Activated CD8-positive, alpha-beta memory T cell treated with anti-CD3 and anti-CD28 coated beads for 1 hour (primary cell): ENCODE measurements at places on chromosomes 5 and 9.

- no peak for DNase-seq
These were observed 99.9 kb downstream of the PLK2 start for GRCh38 chr5:58359981-58360380.

- DNase-seq = no peak
These were observed 83.3 kb downstream of the EGFLAM start for GRCh38 chr5:38341641-38342040.

GRCh38 chr5:10913841-10914240 lies 152.8 kb upstream of the DAP start:
- no peak for DNase-seq

DNA sequence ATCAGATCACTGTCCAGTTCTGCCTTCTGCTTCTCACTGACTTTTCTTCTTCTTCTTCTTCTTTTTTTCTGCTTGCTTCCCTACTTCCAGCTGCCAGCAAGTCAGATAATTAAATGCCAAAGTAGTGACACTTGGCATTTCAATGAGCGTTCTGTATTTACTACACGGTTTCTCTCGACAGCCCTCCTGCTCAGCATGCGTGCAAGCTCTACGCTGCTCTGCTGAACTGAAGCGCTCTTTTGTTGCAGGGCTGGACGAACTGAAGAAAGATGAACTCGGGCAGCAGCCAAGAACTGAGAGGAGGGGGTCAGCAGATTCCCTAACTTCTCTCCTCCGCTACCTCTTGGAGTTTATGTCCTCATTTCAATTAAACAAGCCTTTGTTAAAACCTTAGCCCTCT lies 319.1 kb downstream of the GLIS3 start:
- no peak for DNase-seq

- DNase-seq = no peak
These were observed 356.8 kb upstream of the BRINP1 start for GRCh38 chr9:119726035-119726434.

- DNase-seq = no peak
These were observed 154.3 kb downstream of the PALM2AKAP2 start for GRCh38 chr9:109934136-109934856.

DNA sequence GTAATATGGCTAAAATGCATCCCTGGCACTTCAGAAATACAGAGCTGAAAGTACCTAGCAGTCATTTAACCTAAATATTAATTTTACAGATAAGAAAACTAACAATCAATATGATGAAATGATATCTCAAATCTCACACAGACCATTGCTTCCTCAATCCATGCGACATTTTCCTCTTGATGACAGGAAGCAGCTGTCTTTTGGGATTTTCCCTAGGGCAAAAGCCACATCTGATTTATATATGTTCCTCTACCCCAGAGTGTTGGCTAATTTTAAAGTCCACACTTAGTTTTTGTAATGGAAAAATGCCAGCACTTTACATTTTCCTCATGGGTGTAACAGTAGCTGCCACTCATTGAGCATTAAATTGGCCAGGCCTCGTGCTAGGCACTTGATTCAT lies 47.7 kb upstream of the ITGA1 start:
- no peak for DNase-seq
